ENCODE measurements at places on chromosomes 6 and 20.

DNA sequence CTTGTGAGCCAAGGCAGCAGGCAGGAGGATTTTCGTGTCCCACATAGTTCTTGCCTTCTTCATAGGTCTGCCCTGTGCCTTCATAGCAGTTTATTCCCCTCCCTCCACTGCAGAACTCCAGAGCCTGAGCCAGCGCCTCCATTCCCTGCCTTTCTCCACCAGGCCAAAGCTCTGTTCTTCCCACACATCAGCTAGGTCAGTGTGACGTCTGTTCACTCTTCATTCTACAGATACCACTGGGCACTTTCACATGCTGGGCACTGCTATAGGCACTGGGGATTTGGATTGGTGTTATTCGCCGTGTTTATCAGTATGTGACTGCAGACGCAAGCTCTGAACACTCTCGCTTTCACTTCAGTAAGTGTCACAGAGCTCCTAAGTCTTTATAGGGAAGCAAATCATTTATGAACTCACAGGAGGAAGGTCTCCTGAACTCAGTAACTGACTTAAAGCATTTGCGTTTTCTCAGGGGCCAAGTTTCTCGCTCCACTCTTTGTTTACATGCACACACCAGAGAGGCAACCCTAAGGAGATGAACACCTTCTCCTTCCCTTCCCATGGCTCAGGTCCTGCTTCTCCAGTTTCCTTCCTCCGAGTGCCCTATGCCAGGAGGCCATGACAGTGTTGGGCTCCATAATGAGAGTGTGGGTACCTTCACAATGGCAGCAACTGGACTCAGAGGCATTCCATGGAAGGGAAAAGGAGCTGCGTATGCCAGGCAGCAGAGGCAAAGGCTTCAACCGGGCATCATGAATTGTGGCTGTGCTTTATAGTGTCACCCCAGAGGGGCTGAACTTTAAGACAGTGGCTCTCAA is 6.3 kb upstream of the APMAP start:
- no peak overlapping the region for H3K4me3 ChIP-seq
- no peaks in the 10 kb centered on the region for H3K27me3 ChIP-seq
- no peak overlapping the region for H3K27ac ChIP-seq
- peak; percentile 5 for DNase-seq
- peaks cover 4% of the 10 kb centered on the region for H3K4me1 ChIP-seq

DNA sequence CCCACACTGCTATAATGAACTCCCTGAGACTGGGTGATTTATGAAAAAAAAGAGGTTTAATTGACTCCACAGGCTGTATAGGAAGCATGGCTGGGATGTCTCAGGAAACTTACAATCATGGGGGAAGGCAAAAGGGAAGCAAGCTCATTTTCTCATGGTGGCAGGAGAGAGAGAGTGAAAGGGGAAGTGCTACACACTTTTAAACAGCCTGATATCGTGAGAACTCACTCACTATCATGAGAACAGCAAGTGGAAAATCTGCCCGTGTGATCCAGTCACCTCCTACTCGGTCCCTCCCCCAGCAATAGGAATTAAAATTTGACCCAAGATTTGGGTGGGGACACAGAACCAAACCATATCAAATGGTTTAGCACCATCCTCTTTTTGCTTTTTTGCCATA is 116.6 kb upstream of the CEP162 start:
- no peak for DNase-seq
- no peak overlapping the region for H3K4me3 ChIP-seq
- no peaks in the 10 kb centered on the region for H3K27me3 ChIP-seq
- no peaks in the 10 kb centered on the region for H3K36me3 ChIP-seq
- no peak overlapping the region for H3K27ac ChIP-seq

GRCh38 chr6:34909320-34909883 is 20.3 kb downstream of the ANKS1A start:
- H3K4me3 ChIP-seq, result no peak overlapping the region
- no peaks in the 10 kb centered on the region for H3K36me3 ChIP-seq
- peaks cover 28% of the 10 kb centered on the region for H3K4me1 ChIP-seq
- H3K27ac ChIP-seq, result no peak overlapping the region

GRCh38 chr6:38688579-38689087 is 14.3 kb downstream of the GLO1 start:
- H3K27me3 ChIP-seq, result no peaks in the 10 kb centered on the region
- no peak overlapping the region for H3K4me3 ChIP-seq
- no peaks in the 10 kb centered on the region for H3K4me1 ChIP-seq
- no peaks in the 10 kb centered on the region for H3K36me3 ChIP-seq
- no peak overlapping the region for H3K27ac ChIP-seq

DNA sequence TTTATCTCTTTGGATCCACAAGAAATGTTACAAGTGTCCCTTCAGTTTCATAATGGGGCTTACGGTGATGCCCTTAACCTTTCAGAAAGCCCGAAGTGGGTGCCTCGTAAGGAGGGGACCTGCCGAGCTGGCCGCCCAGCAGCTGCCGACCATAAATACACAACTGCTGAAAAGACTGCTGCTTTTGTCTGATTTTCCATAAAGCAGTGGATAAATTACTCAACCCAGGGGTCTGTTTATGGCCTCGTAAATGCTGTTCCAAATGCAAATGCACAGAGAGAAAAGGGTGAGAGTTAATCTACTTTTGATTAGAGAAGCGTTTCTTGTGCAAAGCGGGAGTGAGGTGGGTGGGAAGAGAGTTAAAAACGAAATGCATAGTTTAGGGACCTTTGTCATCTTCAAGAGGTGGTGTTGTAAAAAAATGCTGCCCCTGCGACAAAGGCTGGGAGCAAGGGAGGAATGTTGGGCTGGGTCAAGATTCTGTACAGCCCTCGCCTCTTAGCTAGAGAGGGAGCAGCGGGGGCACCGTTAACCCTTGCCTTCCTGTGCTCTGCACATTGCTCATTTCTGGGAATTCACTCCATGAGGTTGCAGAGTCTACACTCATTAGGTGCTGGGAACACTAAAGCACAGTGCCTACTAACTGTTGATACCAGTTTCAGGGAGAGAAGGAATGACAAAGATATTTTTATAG is 112.0 kb upstream of the MTHFD1L start:
- no peaks in the 10 kb centered on the region for H3K4me1 ChIP-seq
- no peak for DNase-seq
- H3K36me3 ChIP-seq, result no peaks in the 10 kb centered on the region
- H3K27me3 ChIP-seq, result no peaks in the 10 kb centered on the region
- no peak overlapping the region for H3K27ac ChIP-seq
- H3K4me3 ChIP-seq, result no peak overlapping the region

DNA sequence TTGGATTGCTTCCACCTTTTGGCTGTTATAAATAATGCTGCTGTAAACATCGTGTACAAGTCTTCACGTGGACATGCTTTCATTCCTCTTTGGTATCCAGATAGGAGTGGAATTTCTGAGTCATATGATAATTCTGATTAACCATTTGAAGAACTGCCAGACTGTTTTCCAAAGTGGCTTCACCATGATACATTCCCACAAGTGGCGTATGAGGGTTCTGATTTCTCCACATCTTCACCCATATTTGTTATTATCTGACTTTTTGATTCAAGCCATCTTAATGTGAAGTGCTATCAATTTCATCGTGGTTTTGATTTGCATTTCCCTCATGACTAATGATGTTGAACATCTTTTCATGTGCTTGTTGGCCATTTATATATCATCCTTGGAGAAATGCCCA is 2.9 kb upstream of the SNRPB start:
- no peaks in the 10 kb centered on the region for H3K36me3 ChIP-seq
- H3K4me1 ChIP-seq, result peaks cover 20% of the 10 kb centered on the region
- no peaks in the 10 kb centered on the region for H3K27me3 ChIP-seq

Data from left lung (tissue), 14 donors.